ENCODE measurements at places on chromosomes 2 and 18.

DNA sequence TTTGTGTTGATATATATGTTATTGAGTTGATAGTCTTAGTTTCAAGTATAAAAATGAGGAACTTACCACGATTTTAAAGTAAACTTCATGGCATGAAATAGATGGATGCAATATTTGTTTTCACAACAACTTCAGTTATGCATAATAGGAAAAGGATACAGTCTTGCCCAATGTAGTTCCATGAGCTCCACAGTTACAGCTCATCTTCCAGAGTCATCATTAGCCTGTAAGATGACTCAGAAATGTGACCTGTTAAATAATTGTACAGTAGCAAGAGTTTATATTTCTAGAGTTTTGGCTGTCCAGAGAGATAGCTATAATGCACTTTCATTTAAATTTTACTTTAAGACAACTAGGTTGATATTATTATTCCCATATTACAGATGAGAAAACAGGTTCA, 80.9 kb upstream of the ARHGAP28 start:
- DNase-seq = no peak

DNA sequence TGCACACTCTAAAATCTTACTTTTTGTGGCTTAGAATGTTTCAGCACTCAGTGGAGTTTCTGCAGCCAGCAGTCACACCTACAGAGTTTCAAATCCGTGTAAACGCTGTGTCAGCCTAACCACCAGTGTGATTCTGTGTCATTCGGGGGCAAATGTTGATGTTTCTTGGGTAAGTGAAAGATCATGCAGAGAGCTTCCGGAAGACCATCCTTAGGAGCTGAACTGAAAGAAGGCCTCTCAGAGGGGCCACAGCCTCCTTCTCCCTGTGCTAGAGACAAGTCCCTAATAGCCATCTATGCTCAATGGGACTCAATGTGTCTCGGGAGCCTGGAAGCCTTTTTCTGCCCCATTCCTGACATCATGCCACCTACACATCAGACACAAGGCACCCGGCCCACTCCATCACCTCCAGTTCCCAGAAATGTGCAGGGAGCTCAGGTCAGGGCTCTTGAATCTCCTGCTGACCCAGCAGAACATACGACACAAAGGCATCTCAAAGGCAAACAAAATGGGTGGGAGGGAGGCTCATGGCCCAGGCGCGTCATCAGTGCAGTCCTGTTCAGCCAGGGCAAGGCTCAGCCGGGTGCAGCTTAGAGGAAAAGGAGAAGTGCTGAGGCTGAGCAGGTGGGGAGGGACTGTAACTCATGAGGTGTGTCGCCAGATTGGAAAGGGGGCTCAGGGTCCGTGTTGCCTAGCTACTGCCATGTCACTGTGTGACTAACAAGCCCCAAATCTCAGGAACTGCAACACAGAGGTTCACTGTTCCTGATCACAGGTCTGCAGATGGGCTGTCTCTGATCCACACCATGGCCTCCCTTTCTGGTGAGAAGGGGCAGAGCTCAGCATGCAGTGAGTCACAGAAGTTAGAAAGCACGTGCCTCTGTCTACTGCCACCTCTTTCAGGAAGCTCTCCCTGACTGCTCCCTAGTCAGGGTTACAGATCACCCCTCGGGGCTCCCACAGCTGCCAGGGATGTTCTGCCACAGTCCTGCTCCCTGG, 82.0 kb downstream of the SMAD7 start:
- no peak for DNase-seq

- no peak for DNase-seq
Observed at GRCh38 chr18:71846716-71847115, 697.4 kb downstream of the CBLN2 start.

GRCh38 chr2:8433390-8433789, 248.5 kb upstream of the ID2 start:
- DNase-seq = no peak

- DNase-seq = peak; percentile 67
Observed at GRCh38 chr2:192657362-192657761, 462.6 kb upstream of the TMEFF2 start.

DNA sequence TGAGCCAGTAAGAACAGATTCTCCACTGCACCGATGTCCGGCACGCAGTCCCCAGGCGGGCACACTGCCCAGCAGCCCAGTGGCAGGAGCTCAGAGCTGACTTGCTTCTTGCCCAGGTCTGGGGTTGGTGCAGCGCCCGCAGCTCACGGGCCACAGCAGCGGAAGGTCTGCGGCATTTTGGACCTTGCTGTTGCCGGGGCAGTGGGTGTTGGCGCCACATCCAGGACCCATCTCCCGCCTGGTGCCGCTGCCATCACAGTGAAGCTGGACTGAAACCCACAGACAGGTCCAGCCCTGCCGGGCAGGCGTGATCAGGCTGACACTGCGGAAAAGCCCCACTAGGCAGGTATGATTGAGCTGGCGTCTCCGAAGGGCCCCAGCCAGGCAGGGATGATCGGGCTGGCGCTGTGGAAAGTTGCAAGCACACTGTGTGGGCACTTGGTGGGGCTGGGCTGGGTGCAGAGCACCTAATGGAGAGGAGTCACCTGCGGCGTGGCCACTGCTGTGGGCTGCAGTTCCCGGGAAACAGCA, 75.5 kb downstream of the SLC66A2 start:
- no peak for DNase-seq

- no peak for DNase-seq
Observed at GRCh38 chr2:118723394-118723793, 124.1 kb downstream of the EN1 start.

- no peak for DNase-seq
Observed at GRCh38 chr2:112627060-112628040, 18.4 kb upstream of the SLC20A1 start.

- no peak for DNase-seq
Observed at GRCh38 chr2:52629944-52630343, 1137.7 kb upstream of the CHAC2 start.

GRCh38 chr2:48855142-48855541, 99.6 kb upstream of the LHCGR start:
- no peak for DNase-seq

- peak; percentile 64 for DNase-seq
Observed at GRCh38 chr18:34709750-34710441, at the start of gene DTNA. Gene DTNA (plus strand): TSS chr18:34710298. CDS start chr18:34755977, 45,679 bp downstream.

DNA sequence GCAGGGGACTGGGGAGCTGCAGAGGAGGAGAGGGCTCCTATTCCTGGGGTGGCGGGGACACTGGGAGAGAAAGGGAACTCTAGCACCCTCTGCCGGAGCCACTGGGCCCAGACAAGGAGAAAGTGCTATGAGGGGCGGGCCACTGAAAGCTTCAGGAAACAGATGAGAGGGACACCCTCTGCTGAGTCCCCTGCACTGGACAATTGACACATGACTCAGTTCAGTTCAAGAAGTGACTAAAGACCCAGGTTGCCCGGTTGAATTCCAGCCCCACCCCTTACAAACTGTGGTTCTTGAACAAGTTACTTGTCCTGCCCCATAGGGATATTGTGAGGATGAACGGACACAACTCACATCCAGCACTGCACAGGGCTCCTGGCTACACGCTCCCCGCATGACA, 5.0 kb downstream of the RUFY4 start:
- DNase-seq = no peak

DNA sequence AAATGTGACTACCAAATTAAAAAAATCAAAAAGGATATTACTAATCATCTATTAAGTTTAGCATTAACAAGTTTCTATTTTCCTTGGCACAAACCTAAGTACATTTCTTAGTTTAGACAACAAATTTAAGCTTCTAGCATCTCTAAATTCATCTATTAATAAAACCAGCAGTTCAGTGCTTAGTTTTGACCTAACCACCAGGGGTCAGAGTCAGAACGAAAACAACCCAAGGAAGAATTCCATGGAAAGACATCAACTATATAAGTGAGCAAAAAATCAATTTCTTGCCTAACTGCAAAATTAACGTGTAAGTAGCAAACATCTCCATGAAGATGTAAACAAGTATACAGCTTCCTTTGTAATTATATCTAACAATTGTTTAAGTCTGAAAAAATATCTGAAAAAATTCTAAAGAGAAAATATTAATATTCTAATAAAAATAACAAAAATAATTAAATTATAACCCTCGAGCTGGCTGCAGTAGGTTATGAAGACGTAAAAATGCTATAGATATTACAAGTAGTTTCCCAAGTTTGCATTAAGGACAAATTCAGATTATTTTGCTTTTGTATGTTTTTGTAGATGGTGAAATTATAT, 83.7 kb downstream of the CERKL start:
- peak; percentile 24 for DNase-seq

DNA sequence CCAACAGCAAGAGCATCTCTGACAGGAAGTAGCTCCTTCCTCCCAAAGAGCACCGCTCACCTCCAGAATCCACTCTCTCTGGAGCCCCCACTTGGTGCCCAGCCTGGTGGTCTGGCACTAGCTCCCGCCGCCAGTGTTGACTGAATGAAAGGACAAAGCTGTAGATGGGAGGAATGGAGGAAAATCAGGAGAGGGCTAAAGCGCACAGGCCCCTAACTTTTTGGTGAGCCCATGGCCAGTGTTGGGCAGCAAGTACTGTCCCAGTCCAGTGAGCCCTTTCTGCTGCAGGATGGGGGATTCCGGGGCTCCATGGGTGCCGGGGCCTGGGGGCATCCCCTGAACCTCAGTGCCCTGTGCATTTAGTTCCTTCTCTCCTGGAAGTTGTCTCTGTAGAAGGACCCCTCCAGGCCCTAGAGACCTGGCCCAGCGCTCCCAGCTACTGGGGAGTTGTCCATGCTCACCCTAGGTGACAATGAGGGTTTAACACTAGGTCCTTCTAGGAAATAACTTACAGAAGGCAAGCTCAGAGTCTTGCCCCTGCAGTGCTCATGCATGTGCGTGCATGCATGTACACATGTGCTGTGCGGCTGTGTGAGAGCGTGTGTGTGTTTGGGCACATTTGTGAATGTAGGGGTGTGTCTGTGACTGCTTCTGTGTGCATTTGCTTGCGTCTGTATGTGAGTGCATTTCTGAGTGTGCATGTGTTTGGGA, 33.6 kb downstream of the GLI2 start:
- DNase-seq = no peak

DNA sequence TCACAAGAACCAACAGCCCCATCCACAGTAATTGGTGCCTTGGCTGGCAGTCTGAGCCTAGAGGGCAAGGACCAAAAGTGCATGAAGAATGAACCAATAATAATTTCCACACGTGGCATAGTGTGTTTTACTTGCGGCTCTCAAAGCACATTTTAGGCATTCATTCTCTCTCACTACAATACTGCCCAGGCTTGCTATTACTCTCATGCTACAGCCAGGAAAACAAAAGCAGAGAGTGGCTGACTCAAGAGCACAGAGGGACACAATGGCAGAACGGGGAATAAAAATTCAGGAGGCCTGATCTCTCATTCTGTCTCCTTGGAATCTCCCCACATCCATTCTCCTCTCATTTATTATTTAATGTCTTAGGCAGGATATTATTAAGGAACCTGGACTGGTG, 57.0 kb upstream of the NOL4 start:
- peak; percentile 93 for DNase-seq

DNA sequence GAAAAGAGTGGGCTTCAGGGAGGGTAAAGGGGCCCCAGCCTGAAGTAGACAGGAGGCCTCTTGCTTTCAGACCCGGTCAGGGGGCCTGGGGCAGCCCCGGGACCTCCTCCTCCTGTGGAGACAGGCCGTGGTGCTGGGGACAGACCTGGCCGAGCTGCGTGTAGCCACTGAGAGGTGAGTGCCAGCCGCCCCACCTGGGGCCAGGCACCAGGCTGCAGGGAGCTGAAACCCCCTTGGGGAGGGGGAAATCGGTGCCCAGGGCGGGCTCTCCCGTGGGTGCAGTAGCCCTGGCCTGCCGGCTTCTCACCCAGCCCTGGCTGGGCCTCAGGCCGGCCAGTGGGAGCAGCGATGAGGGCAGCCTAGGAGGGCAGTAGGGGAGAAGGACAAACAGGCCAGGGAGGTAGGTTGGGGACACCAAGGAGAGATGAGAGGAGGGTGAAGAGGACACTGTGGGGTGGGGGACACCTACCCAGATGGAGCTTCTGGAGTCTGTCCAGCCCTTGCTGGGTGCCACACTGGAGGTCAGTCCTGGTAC, 24.0 kb downstream of the CROCC2 start:
- no peak for DNase-seq

DNA sequence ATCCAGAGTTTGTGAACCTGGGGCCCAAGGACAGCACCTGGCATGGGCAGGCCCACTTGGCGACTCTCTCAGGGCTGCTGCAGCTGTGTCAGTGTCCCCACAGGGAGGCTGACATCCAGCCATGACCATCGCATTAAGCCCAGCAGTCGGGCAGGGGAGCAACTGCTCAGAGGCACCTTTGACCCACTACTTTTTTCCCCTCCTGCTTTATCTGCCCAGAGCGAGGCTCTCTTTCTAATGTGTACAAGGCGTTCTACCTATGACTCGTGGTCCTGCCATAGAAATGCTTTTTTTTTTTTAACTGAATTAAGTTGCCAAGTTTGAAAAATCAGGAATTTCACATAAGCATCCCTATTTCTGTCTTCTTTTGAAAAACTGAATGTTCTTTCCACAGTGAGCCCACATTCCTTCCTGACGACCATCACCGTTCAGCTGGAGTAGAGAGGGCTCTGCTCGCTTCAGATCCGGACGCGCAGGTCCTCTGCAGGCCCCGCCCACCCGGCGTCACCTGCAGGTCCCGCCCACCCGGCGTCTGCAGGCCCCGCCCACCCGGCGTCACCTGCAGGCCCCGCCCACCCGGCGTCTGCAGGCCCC, 403 bp upstream of the CLUL1 start:
- DNase-seq = no peak

- DNase-seq = no peak
Observed at GRCh38 chr18:63253428-63254372, 65.9 kb downstream of the BCL2 start.

DNA sequence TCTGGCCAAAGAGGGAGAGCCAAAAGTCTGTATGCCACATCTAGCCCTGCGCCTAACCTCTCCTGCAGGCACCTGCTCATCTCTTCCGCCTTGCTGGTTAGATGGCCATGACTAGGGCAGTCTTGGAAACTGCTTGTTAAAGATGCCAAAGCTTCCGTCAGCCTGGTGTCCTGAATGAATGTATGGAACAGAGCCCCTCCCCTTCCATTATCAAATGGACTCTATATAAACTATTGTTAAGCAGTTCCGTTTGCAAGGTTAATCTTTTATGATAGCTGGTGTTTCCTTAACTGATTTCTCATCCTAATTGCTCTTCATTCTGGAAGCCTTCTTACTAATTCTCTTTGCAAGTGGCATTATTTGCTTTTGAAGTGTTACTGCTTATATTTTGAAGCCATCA, 87.1 kb downstream of the ATP9B start:
- DNase-seq = no peak

DNA sequence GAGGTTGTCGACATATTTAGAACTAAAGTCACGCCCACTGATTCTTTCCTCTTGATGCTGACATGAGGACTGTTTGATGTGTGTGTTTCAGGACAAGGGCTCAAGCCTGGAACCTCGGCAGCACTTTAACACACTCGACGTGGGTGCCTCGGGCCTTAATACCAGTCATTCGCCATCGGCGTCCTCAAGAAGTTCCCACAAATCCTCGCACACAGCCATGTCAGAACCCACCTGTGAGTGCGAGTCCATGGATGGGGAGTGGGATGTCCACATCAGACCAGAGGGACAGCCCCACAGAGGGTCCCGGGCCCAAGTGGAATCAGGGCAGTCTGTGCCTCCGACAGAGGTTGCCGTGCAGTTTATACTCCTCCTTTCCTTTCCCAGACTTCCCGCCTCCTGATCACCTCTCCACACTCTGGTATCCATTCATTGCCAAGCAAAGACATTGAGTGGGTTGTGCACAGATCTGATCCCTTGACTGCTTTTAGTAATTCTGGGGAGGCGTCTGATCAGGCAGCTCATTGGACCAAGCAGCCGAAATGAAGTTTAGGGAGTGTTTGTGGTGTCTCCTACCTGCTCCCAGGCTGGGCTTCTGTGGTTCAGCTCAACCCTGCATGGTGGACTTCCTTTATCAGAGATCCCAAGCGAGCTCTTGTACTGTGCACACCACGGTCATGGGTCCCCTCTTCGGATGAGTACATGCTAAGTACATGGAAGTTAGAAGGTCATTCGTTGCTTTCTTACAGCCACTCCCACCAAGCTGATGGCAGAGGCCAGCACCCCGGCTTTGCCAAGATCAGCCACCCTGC, 27.2 kb upstream of the RPL31 start:
- no peak for DNase-seq

All from NCI-H1417 treated with DMSO at 0.1 percent for 48 hours (cell line).